ENCODE measurements at places on chromosomes 16 and 17.

DNA sequence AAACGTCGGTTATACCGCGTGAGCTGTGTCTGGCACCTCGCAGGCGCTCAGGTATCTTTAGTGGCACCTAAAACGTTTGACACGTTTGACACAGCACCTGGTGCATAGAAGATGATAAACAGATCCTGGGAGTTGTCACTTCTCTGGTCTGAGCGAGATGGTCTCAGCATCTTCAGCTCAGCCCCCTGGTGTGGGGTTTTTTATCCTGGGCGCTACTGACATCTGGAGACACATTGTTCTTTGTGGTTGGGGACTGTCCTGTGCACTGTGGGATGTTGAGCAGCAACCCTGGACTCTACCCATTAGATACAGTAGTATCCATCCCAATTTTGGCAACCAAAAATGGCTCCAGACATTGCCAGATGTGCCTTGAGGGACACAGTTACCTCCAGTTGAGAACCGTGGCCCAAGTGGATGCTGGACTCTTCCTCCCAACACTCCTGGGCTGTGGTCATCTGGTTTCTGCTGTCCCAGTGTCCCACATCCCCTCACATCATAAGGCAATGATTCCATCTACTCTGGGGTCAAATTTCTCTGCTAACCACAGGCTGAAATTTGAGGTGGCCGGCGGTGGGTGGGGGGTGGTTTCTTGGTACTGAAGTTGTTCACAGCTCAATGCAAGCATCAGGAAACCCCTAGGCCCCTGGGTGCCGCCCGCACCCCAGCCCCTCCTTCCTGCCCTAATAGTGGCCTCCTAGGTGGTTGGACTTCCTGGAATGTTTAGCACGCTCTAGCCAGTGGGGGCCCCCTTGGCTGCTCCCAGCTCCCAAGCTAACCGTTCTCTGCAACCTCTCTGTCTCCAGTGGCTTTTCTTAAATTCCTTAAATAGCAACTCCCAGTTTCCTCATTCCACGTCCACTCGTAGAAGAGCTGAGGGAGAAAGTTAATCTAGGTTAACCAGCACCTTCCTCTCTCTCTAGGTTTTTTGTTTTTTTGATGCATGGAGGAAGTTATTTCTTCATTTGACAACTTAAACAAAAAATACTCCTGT is 124.8 kb downstream of the ABCC1 start:
- DNase-seq = no peak

DNA sequence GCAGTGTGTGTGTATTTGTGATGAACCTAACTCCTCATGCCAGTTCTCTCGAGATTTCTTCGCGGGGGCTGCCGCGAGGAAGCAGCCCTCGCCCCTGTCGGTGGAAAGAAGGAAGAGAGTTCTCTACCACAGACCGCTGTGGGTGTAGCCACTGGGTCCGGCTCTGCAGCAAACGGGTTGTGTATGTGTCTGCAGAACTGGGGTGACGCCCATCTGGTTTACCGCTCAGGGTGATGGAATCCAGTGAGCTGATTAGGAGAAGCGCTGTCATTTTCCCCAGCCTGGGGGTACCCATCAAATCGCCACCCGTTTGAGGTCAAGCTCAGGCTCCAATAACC is 7.7 kb downstream of the CORO6 start:
- no peak for DNase-seq

DNA sequence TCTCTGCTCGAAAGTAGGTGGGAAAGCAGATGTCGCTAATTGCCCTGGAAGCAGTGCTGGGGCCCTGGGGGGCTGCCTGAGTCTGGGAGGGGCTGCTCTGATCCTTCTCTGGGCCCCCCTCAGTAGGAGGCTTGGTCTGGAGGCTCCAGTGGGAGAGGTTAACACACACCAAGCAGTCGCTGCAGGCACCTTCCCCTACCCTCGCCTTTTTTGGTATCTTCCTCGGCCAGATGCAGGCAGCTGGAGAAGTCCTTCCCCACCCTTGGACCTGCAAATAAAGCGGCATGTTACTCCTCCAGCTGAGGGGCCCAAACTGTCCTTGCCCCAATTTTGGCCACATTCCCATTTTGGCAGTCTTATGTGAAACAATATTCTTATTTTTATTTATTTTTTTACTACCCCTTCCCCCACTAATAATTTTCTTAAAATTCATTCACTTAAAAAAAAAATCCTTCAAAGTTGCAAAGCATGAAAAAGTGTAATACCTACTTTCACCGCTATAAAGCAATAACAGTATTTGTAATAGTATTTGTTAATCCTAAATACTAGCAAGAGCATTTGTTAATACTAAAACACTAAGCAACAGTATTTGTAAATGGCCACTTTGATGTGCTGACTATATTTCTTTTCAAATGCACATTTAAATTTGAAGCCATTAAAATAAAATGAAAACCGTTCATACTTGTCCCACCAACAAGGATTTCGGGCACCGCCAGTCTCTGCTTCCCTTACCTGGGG is 15.0 kb downstream of the C16orf46 start:
- DNase-seq = no peak

DNA sequence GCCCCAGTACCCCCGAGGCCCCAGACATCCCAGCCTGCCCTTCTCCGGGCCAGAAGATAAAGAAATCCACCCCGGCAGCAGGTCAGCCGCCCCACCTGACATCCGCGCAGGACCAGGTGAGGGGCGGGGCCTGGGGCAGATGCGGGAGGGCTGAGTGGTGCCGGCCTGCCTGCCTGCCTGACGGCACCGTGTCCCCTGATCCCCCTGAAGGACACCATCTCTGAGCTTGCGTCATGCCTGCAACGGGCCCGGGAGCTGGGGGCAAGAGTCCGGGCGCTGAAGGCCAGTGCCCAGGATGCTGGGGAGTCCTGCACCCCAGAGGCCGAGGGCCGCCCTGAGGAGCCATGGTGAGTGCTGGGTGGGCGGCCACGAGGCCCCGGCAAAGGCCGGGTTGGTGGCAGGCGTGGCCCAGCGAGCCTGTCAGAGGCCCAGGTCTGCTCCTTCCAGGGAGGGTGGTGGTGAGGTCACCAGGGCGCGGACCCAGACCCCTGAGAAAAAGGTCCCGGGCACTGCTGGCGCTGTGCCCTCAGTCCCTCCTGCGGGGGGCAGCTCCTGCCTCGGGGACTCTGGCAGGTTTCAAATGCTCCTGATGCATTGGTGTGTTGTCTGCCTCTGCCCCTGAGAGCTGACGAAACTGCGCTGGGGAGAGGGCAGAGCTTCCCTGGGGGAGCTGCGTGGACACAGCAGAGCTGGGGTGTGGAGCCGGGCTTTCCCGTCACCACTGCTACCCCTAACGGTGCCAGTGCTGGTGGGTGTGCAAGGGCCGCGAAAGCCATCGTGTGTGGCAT is 1.2 kb downstream of the CDT1 start:
- no peak for DNase-seq

DNA sequence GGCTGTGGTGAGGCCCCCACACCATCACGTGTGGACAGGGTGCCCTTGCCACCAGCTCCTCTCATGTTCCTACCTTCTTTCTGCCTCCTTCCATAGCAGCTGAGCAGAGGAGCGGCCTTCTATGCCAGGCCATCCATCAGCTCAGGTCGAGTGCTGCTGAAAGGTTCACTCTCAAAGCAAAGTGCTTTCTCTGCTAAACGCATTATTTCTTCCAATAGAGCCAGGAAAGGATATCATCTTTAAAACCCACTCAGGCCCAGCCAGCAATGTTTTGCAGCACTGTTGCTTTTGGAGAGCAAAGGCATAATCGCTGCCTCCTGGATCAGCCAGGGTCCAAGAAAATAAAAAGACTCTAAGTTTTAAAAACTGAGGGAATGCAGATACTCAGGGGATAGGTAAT is 54.9 kb upstream of the GPRC5B start:
- no peak for DNase-seq

GRCh38 chr17:49694847-49695697 is 12.7 kb downstream of the SLC35B1 start:
- DNase-seq = no peak

- no peak for DNase-seq
Observed at GRCh38 chr16:63005356-63005755, 969.1 kb upstream of the CDH8 start.

GRCh38 chr17:40290629-40291280 is 3.1 kb downstream of the CDC6 start:
- DNase-seq = peak; percentile 53

DNA sequence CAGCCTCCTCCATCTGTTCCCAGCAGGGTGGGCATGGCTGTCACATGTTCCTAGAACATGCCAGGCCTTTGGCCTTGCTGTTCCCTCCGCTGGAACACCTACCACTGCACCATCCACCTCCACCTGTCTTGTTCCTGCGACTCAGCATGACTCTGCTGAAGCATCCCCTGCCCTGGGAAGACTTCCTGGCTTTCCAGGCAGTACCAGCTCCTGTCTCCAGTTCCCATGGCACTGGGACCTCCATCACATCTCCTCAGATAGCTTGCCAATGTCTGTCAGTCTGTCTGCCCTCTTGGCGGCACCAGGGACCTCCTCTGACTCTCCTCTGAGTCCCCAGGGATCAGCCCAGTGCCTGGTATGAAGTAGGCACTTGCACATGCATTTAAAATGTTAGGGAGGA is 15.7 kb downstream of the PDP2 start:
- DNase-seq = no peak

GRCh38 chr17:17849845-17850373 is 13.1 kb upstream of the SREBF1 start:
- no peak for DNase-seq

GRCh38 chr17:79041041-79041570 is 17.1 kb downstream of the C1QTNF1 start:
- DNase-seq = no peak

- no peak for DNase-seq
Observed at GRCh38 chr16:85307552-85308364, 195.5 kb upstream of the CIBAR2 start.

- no peak for DNase-seq
Observed at GRCh38 chr16:11869353-11870228, 18.2 kb upstream of the RSL1D1 start.

DNA sequence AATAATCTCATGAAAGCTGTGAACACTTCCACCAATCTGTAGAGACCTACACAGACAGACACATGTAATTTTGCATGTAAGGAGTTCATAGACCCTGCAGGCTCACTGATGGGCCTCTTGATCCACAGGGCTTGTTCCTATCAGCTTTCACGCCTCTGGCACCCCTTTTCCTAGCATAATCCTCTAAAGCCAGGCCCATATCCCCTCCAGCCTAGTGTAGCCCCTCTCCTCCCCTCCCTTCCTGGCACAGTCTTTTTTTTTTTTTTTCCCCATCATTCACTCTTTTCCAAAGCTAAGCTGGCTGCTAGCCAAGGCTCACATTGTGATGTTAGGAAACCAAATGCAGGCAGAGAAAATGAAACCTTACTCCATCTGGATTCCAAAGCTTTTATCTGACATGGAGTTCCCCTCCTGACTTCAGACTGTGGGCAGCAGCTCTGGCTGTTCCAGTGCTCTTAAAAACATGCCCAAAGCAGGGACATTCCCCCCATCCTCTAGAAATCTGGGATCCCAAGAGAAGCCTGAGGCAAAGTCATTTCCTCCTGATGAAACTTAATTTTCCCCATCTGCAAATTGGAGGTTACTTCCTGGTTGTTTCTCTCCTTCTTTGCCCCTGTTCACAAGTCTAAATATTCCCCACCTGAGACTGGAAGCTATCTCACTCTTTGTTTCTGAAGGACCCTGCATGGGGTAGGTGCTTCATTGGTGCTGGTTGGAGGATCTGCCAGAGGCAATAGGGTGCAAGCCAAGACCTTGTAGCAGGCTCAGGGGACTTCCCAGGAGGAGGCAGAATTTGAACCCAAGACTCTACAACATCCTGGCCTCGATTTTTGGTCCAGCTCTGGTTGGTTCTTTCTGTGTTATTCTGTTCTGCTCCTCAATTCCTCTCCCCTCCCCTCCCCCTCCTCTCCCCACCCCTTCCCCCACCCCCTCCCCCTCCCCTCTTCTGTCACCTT is 9.9 kb upstream of the CCL5 start:
- peak; percentile 11 for DNase-seq

GRCh38 chr17:57499648-57500049 is 243.3 kb downstream of the MSI2 start:
- no peak for DNase-seq

- no peak for DNase-seq
Observed at GRCh38 chr16:78291604-78292003, 192.2 kb downstream of the WWOX start.

- no peak for DNase-seq
Observed at GRCh38 chr16:67865318-67865717, 7.5 kb upstream of the EDC4 start.

DNA sequence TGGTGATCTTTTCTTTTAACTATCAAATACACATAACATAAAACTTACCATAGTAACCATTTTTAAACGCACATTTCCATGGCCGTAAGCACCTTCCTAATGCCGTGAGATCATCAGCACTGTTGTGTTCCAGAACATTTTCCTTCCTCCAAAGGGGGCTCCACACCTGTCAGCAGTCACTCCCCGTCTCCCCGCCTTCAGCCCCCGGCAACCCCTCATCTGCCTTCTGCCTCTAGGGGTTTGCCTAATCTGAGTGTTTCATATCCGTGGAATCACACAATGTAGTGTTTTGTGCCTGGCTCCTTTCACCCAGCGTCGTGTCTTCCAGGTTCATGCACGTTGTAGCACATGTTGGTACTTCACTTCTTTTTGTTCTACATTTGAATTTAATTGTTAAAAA is 350.1 kb upstream of the TNRC6C start:
- no peak for DNase-seq

GRCh38 chr17:38611872-38612376 is 6.2 kb upstream of the SRCIN1 start:
- no peak for DNase-seq

DNA sequence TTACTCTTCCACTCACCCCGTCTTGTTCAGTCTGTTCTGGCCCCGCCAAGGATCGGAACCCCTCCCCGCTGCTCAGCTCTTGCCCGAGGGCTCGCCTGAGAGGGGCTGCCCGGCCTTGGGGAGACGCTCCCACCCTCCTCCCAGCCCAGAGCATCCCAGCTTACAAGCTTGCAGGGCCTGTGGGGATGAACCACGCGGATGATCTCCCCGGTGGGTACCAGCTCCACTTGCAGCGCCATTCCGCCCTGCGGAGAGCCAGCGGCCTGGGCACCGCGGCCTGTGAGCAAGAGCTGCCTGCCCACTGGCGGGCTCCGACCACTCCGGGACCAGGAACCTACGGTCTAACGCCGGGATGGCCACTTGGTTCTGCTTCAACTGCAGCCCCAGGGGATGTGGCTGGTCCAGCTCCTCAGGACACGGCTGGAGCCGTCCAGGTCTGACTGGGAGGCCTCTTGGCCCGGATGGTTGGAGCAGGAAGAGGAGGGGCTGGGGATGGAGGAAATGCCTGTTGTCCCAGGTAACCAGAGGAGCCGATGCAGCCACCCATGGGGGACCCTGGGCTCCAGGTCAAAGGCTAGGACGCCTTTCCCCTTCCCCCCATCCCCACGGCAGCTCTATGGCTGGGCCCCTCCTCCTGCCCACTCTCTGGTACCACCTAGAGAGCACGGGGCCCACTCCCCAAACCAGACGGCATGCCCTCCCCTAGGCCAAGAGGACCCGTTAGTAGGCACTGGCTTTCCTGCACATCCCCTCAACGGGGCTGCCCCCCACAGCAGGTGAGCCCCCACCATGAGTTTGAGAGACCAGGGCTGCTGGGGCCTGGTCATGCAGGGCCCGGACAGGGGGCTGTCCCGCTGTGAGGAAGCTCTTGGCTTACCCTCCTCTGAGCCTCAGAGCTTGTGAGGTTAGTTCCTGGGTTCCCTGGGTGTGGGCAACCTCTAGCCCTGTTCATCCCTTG is at the start of gene MYO1C:
TSS of gene MYO1C (minus strand) at position 438 of the 958 bp plus-strand sequence. CDS start at position 239, 199 bp downstream.
- DNase-seq = no peak

Data from pulmonary artery endothelial cell (primary cell).